Stimulated activated CD4-positive, alpha-beta T cell treated with anti-CD3 and anti-CD28 coated beads, Interleukin-12 subunit alpha, Interleukin-12 subunit beta, amount 100 ng/mL, for 24 hours (primary cell): ENCODE measurements at places on chromosomes 13 and 19.

DNA sequence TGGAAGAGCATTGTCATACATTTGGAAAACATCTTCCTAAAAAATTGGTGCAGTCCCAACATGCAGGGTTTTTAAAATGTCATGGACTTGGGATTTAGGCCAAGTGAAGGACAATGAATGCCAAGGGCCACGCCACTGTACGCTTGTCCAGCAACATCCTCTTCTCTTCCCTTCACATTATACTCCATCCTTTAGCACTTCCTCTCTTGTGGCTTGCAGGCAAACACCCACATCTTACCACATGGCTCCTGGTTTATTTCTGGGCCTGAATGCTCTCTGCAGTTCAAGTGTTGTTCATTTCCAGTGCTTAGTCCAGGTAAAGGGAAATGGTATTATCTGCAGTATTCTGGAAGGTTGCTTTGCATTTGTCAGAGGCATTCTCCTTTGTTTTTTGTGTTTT is 45.0 kb downstream of the CBY2 start:
- DNase-seq: no peak

DNA sequence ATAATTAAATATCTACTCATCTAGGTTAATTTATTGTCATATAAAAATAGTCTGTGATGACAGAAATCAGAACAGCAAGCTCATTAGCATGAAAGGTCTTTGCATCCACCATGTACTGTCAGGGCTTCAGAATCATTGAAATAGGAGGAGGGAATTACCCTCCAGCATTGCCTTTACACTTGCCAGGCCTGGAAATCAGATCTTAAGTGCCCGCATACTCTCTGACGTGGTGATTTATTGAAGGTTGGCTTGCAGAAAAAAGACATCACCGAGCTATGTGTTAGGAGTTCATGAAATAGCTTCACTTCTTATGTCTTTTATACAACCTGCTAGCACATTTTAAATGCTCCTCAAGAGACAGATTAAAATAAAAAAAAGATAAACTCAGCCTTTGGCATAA is 661.7 kb upstream of the SLITRK1 start:
- DNase-seq: no peak

DNA sequence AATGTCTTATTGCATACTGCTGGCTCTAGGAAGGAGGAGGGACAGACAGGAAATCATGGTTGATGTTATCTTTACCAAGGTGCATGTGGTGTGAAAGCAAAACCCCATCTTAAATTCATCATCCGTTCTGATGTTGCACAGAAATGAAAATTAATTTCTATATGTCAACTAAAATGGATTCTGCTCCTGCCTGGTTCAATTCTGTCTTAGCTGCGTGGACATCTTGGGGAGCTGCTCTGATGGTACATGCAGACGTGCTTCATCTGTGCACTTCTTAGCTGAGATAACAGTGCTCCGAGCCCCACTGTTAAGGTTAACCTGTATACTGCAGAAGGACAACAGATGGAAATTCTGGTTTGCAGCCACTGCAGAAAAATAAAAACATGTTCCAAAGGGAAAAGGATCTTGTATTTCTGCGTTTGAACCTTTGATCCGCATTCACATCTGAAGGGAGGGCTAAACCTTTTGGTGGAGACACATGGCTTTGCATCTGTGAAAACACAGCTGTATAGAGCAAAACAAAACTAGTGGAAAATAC is 155.6 kb downstream of the TM9SF2 start:
- DNase-seq: no peak

DNA sequence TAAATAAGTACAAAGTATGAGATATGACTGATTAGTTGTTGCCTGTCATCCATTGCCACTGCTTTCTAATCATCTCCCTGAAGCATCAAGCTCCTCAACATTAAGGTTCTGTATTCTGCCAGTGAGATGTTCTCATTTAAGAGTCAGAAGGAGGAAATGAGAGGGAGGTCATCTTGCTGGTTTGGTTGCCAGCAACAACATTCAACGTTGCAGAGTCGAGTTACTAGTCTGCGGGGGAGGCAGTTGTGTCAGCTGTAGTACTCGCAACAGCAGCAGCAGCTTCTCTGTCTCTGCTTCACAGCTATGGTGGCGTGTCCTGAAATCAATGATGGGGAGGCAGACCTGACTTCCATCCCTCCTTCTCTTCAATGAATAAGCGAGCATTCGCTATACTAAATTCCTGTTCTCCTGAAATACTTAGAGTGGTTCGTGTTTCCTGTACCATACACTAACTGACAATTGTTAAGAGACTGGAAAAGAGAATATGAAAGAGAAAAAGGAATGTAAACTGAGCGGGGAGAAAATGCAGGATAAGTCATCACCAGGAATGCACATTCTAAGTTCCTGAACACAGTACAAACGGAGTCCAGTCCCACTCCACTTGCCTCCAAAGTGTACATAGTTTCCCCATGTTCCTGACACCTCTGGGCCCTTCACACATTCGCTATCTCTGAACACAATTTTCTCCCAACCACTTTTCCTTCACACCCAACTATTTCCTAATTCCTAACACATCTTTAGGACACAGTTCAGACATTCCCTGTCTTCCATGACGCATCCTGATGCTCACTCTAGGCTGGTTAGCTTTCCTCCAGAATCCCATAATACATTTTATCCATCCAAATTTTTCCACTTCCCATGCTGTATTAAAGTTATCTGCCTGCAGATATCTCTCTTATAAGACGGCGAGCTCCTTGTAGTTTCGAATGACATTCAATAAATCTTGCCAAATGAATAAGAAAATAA is 263.0 kb downstream of the KLF12 start:
- no peak for DNase-seq

GRCh38 chr13:30789166-30789862 is 54.0 kb downstream of the ALOX5AP start:
- no peak for DNase-seq

- no peak for DNase-seq
Observed at GRCh38 chr13:54593504-54593903, 1564.9 kb downstream of the OLFM4 start.

GRCh38 chr13:75454497-75454896 is 27.5 kb downstream of the TBC1D4 start:
- DNase-seq: no peak

DNA sequence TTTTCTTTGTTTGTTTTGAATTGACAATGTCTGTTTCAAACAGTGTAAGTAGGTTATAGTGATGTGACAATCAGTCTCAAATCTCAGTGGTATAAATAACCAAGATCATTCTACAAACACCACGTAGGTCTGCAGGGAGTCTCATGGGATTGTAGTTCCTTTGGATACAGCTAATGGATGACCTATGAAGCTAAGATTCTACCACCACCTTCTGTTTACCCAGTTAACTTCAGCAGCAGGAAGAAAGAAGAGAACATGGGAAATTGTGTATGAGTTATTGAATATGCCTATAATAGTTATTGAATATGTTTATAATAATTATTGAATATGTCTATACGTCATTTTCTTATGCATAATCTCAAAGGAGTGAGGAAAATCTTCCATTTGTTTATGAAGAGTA is 63.9 kb upstream of the SLITRK5 start:
- DNase-seq: no peak

- DNase-seq: no peak
Observed at GRCh38 chr13:25961294-25961693, 90.5 kb downstream of the SHISA2 start.

GRCh38 chr19:40147693-40148347 is 43.4 kb upstream of the MAP3K10 start:
- no peak for DNase-seq

GRCh38 chr13:25738342-25739196 is 313.2 kb downstream of the SHISA2 start:
- DNase-seq: no peak

DNA sequence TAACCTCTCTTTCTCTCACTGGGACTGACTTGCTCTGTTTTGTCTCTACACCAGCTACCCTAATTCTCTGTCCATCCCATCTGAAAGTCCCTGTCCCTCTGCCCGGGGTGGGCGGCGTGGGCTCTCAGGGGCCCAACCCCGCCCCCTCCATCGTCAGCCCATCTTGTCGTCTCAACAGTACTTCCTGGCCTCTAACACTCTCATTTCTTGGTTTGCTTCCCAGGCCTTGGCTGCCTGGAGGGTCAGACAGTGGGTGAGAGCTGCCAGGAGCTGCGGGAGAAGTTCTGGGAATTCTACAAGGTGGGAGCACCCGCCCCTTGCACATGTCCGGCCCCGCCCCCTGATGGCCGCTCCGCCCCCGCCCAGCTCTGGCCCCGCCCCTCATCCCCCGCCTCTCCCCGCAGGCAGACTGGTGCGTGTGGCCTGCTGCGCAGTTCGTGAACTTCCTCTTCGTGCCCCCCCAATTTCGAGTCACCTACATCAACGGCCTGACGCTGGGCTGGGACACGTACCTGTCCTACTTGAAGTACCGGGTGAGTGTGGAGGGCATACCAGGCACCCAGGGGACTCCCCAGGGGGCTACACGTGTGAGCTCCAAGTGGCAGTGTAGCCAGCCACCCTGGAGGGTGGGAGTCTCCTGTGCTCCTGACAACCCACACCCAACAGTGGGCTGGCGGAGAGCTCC is 1.7 kb downstream of the MPV17L2 start:
- no peak for DNase-seq

DNA sequence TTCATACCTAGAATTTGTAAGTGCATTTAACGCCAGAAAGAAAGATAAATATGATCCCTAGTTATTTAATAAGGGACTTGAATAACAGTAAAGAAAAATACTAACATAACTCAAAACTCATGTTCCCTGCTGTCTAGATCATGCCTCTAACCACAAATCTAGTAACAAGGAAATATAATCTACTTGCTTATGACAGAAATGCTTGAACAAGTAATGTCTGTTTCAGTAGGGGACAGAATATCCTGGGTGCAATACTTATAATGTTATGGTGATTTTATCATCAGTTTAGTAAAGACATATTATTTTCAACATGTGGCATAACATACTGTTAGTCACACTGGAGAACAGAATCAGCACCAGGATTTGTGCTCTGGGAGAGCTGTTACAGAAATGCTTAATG is 861.9 kb upstream of the SLITRK1 start:
- no peak for DNase-seq

DNA sequence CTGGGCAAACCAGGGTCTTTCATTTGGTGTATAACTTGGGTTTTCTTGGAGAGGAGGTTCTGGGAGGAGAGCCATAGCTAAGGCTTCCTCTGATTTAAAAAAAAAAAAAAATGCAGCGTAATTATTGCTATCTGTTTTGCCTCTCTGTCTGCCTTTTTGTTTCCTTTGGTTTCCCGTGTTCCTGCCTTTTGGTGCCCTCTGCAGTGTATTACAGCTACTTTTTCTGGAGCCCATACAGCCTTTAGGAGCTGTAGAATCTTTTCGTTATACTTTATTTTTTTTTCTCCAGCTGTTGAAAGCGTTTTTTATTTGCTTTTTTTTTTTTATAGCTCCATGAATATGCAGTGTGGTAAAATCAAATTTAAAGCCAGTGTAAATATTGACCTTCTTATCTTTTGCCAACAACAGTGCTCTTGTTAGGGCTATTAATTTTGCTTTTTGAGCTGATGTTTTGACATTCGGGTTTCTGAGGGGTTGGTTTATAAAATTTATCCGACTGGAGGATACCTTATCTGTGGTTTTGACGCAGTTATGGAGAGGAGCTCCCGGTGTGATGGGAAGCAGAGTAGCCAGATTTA is 38.1 kb downstream of the ZNF493 start:
- DNase-seq: no peak

- no peak for DNase-seq
Observed at GRCh38 chr13:96426167-96426566, 336.3 kb downstream of the HS6ST3 start.

- no peak for DNase-seq
Observed at GRCh38 chr19:18432275-18433014, 5.5 kb downstream of the ISYNA1 start.

- no peak for DNase-seq
Observed at GRCh38 chr13:101415358-101416174, 742 bp downstream of the NALCN start.

DNA sequence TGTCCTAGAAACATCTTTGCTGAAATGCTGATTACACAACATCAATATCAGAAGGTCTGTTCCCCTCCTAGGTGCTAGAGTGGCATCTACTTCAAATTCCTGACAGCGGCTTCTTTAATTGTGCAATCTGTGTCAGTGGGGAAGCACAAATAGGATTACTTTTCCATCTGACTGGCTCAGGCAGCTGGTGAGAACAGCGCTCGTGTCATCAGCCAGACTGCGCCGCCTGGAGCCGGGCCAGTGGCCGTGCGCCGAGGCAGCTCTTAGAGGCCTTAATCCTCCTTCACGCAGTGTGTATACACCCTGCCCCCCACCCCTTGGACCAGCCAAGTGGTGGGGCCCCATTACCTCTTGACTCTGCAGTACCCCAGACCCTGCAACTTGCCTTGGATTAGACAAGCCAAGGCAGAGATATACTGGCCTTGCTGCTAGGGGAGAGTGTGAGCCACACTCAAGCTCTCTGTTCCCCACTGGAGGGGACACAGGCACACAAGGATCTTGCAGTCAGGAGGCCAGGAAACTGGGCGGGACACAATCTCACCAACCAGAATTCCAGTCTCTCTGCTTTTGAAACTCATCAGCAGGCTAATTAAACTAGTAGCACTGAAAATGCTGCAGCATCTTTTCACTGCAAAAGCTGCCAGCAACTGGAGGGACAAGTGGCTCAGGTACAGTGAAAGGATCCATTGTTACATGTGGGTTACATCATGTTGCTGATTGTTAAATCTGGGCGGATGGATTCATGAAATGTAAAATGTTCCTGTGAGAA is 48.9 kb upstream of the EPHX3 start:
- no peak for DNase-seq

DNA sequence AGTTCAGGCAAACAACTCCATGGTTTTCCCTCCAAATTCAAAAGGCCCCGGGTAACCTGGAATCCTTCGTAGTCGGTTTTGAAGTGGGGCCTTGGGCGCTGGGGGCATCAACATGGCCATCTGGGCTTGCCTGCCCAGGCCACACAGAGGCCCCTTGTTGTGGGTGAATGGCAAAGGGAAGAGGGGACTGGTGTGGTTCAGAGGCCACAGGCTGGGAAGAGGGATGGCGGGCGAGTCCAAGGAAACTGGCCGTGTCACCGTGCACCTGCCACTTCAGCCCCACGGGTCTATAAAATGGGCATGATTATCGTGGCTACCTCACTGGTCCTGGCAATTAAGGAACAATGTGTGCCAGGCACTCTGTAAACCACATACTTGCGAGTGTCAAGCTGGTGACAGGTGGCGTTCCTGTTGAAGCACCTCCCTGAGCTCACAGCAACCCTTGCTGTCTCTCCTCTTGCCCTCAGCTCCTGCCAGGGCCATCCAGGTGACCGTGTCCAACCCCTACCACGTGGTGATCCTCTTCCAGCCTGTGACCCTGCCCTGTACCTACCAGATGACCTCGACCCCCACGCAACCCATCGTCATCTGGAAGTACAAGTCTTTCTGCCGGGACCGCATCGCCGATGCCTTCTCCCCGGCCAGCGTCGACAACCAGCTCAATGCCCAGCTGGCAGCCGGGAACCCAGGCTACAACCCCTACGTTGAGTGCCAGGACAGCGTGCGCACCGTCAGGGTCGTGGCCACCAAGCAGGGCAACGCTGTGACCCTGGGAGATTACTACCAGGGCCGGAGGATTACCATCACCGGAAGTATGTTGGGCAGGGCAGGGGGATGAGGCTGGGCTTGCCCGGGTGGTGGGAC is 1.3 kb downstream of the LSR start:
- DNase-seq: no peak
